ENCODE measurements at places on chromosomes 5 and 9. TPM values are rescaled to one million over a fixed set of nuclear protein-coding genes. Genes with fewer than 3 reads are reported as not detected.
A peak's percentile ranks its signal among the peaks of the same experiment; 100 is the strongest.

Gene SPINK4
- total RNA-seq: not detected

DNA sequence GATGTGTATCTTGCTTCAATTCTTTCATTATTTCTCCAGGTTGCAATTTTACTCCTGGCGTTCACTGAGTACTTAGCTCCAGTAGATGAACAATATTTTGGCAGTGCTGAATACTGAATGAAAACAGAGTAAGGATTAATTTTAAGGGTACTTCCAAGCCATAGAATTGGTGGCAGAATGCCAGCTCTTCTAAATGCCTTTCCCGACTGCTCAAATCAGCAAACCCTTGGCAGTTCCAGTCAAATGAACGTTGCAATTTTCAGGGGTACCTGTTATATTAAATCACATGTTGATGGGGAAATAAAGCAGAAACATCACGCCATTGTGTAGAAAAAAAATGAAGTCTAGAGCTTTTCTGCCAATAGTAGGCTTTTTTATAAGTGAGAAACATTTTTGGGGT is 282.4 kb upstream of the RPS23 start:
- DNase-seq: no peak

- DNase-seq: no peak
Measured at GRCh38 chr5:10734832-10735523, 26.1 kb downstream of the DAP start.

DNA sequence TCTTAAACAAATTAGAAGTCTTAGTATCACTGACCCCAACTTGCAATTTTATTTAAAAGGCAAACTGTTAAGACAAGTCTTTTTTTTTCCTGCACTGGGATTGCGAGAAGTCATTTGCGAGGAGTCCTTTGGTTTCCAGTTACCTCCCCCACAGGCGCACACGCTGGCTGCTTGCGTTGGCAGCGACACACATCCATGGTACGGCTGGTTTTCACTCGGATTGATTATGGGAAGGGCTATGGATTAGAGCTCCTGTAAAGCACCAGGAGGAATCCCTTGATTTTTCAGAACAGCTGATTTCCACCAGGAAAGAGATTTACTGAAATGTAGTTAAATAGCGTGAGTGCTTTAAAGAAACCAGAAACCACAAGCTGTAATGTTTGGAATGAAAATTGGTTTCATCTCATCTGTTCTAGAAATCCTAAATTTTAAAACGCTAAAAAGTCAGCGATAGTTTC is 737 bp downstream of the SLC1A3 start:
- DNase-seq: peak; percentile 30

- DNase-seq: no peak
Measured at GRCh38 chr5:172943283-172943841, 15.9 kb upstream of the RPL26L1 start.

Gene UNC13B
- 7.2 TPM for total RNA-seq

Gene PPP1R26
- total RNA-seq: 39.3 TPM

DNA sequence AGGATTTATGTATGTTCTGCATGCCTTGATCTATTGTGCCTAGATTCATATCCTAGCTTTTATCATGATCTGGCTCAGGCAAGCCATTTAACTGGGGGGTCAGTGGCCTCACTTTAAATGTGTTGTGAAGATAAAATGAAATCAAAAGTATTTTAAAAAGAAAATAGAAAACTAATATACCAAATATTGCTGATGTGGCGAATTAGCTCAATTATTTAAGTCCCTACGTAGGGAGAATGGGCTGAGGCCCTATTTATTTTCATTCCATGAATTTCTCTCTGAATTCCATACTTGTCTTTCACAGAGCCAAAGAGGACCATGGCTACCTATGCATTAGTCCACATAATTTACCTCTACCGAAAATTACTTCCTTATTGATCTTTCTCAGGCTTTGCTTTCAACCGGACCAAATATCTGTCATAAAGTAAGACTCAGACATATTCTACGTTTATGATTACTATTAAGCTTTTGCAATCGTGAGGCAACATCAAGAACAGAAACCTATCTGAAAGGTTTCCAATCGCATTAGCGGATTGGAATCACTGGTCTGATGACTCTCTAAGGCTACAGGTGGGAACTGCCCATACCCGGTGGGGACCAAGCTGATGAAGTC is 1.7 kb downstream of the MBLAC2 start:
- no peak for DNase-seq
